ENCODE measurements at places on chromosomes 12 and 14. TPM values are rescaled to one million over a fixed set of nuclear protein-coding genes. Genes with fewer than 3 reads are reported as not detected.

KRT71 gene
- total RNA-seq, result 0.25 TPM

MFAP5 gene
- 1.7 TPM for total RNA-seq

OTUB2 gene
- 5.2 TPM for total RNA-seq

MYL2 gene
- not detected for total RNA-seq

INSM2 gene
- total RNA-seq, result 0.25 TPM

All from temporal lobe (tissue), 4 donors.